NCI-H146 (cell line): ENCODE measurements at places on chromosomes 1 and 21.

- DNase-seq, result no peak
Measured at GRCh38 chr1:1204425-1204920, 1.9 kb downstream of the TNFRSF18 start.

DNA sequence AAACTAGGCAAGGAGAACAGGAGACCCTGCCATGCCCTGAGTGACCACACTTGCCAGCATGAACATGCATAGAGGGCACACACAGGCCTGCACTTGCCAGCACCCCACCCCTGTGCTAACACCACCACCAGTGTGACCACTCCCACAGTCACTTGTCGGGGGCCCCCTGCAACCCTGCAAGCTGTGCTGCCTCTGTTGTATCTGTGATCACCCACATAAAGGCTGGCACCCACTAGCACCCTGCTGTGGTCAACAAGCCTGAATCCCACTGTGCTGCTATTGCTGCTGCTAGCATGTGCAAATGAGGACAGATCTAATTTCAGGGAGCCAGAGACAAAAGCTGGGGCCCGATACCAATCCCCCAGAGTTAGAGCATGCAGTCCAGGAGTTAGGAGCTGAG is 217.7 kb downstream of the GIPC2 start:
- DNase-seq, result no peak

DNA sequence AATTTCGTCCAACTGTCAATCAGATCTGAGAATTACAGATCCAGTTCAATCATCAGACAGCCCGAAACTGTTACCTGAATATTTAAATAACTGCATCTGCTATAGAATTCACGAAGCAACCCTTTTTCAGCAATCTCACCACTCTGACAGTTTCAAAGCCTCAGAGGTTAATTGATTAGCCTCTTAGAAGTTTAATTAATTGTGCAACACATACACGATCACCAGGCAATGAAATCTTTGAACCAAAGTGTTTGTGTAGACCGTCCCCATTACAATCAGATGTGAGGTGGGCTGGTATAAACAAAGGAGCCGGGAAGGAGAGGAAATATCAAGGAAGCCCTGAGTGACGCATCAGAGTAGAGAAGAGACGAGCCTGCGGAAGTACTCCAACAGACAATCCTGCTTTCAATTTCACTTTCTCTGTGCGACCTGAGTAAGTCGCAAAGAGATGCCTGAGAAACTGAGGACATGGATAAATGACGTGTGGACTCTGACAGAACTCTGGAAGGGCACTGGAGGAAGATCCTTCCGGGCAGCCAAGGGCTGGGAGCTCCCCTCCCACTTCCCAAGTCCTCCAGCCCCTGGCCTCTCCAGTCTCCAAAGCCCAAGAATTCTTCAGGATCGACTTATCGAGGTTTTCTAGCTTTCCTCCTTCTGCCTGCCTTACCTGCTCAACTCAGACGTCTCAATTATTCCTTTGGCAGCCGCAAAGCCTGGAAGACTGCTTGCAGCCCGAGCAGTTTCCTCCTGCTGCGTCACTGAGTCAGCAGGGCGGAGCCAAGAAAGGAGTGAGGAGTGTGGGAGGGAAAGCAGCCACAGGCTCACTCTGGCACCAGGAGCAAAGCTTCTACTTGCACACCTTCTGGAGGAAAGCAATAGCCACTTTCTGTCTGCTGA is at the start of gene RNASEL:
Gene RNASEL, minus strand, starts transcription at position 757 of the 897 bp plus-strand sequence. CDS start 2,450 bp downstream, outside the sequence.
- no peak for DNase-seq

GRCh38 chr1:189438808-189439207 is 1038.9 kb downstream of the BRINP3 start:
- DNase-seq, result no peak

DNA sequence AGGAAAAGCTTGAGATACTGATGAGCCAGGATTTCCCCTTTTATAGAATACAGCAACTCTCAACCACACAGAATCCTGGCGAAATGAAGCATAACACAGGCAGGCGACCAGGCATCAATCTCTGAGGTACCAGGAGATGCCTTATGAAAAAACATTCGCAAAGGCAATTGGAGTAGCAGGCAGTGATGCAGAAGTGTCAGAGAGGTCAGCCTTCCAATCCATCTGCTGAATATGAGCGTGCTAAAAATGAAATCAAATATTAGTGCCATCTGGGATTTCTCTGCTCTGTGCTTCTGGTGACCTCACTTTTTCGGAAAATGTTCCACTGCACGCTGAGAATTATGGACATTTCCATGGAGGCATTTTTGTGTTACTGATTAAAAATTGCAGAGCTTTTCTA is 258.8 kb downstream of the VAV3 start:
- no peak for DNase-seq

GRCh38 chr1:18949686-18950400 is 6.6 kb downstream of the IFFO2 start:
- no peak for DNase-seq

- DNase-seq, result no peak
Measured at GRCh38 chr1:237983496-237983895, 92.8 kb upstream of the ZP4 start.

GRCh38 chr1:55848906-55849305 is 633.7 kb upstream of the USP24 start:
- DNase-seq, result no peak

DNA sequence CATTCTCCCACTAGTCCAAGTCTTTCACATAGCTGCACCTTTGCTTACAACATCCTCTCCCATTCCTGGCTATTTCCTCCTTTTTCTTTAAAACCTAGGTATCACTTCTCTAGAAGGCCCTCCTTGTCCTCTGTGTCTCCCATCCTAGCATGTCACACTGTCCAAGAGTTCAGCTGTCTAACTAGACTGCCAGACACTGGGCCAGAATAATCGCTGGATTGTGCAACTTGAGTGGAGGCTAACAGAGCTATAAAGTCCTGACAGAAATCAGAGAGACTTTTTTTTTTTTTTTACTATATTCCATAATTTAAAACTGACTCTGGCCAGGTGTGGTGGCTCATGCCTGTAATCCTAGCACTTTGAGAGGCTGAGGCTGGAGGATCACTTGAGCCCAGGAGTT is 4.2 kb upstream of the ANGPTL7 start:
- no peak for DNase-seq

DNA sequence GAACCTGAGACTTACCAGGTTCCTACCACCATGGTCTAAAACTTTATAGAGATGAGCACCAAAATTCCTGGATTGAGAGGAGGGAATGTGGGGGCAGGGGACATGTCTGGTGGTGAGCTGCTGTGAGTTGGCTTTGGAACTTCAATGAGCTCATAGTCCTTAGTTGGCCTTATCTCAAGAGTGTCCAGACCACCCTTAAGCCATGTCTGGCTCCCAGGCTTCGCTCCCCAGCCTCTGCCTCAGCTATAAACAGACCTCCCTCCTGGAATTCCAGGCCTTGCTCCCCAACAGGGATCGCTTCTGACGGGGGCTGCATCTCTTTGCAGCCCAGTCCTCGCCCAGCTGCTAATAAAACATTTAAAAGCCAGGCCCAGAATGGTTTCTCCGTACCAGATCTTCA is 19.5 kb downstream of the ATF3 start:
- no peak for DNase-seq

- DNase-seq, result no peak
Measured at GRCh38 chr1:19643121-19643520, 990 bp upstream of the NBL1 start.

DNA sequence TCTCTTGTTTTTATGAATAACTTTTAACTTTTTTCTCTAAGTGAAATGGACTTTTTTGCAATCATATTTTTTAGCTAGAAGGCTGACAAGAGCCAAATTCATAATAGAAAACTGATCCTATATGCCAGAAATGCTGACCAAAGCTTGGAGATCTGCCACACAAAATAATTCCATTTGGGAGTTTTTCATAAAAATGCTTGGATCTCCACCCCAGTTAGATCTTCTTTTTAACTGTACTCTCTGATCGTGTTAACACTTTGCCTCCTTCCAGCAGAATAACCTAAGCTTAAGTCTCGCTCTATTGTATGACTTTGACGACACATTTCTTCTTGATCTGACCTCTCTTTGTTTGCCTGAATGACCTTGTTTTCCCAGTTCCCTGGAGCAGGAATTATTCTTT is 16.8 kb downstream of the FLG2 start:
- no peak for DNase-seq

DNA sequence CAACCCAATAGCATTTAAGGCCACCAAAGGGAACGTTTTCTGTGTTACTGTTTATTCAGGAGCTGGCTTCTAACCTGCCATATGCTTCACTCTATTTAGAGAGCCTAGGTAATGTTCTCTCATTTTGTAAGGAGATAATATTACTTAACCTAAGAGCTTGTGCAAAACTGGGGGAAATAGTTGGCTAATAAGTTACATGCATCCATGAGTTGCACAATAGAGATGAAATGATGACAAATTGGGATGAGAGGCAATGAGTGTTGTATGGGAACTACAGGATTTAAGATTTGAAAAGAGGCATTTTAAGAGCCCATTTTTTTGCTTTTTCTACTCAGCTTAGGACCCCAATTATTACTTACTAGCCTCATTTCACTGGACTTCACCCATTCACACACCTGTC is 151.0 kb downstream of the ST6GALNAC3 start:
- no peak for DNase-seq
